ENCODE measurements at places on chromosomes 16 and 17. TPM values are rescaled to one million over a fixed set of nuclear protein-coding genes. Genes with fewer than 3 reads are reported as not detected.

DNA sequence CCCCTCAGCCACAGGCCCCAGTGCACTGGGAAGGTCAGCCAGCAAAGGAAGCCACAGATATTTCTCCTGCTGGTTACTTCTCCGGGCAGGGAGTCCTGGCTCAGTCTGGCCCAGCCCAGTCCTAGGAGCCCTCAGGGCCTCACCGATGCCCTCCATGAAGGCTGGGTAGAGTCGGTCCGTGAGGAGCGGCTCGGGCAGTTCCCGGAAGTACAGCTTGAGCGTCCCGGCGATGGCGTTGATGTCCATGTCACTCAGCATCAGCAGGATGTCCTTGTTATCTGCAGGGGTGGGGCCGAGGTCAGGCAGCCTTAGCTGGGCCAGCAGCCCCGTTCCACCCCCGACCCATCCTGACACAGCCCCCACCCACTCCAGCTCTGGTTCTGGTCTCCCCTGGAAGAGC is 13.7 kb downstream of the TIMM22 start:
- H3K36me3 ChIP-seq: no peaks in the 10 kb centered on the region
- DNase-seq: no peak

DNA sequence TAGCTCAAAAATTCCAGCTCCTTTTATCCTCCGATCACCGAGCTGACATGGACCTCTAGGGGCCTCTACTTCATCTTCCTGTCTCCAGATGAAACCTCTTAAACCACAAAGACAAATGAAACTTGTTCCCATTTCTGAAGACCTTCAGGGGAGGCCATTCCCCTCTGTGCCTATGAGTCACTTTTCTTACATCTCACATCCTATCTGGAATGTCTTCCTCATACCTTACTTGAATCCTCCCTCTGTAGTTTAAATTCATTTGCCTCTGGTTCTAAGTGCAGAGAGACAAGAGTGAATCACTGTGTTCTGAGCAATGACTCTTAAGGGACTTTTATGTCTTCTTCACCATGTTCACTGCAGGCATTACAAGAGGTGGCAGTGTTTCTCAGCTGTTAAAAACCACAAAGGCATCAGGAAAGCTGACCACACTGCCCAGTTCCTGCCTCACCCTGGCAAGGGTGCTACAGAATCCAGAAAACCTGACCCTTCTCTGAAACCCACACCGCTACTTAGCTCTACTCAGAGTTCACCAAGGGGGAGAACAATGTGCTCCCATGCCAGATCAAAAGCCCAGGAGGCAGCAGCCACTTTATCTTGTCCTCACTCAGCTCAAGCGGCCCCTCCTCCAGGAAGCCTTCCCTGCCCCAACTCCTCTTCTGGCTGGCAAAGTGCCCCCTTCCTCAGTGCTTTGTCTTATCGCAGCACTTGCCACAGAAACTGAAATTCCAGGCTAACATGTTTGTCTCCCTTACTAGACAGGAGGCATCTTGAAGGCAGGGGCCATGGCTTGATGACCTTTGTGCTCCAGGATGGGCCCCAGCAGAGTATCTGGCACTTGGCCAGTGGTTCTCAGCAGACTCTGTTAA is 6.4 kb downstream of the CUEDC1 start:
- H3K4me1 ChIP-seq: peaks cover 34% of the 10 kb centered on the region
- no peak overlapping the region for H3K27ac ChIP-seq
- peaks cover 25% of the 10 kb centered on the region for H3K27me3 ChIP-seq
- H3K36me3 ChIP-seq: no peaks in the 10 kb centered on the region
- DNase-seq: no peak

The ELAC2 gene
- total RNA-seq: 90.3 TPM

- no peak overlapping the region for H3K27ac ChIP-seq
- no peak overlapping the region for H3K4me3 ChIP-seq
- H3K36me3 ChIP-seq: no peaks in the 10 kb centered on the region
- peaks cover 11% of the 10 kb centered on the region for H3K4me1 ChIP-seq
- DNase-seq: no peak
- peaks cover 4% of the 10 kb centered on the region for H3K27me3 ChIP-seq
These were observed 47.1 kb downstream of the WSB1 start for GRCh38 chr17:27341041-27341471.

The CDH15 gene
- total RNA-seq: not detected

The KCNH6 gene
- total RNA-seq: not detected

Data from activated naive CD8-positive, alpha-beta T cell treated with anti-CD3 and anti-CD28 coated beads for 36 hours (primary cell).